ENCODE measurements at places on chromosomes 3 and 15.
A peak's percentile ranks its signal among the peaks of the same experiment; 100 is the strongest.

DNA sequence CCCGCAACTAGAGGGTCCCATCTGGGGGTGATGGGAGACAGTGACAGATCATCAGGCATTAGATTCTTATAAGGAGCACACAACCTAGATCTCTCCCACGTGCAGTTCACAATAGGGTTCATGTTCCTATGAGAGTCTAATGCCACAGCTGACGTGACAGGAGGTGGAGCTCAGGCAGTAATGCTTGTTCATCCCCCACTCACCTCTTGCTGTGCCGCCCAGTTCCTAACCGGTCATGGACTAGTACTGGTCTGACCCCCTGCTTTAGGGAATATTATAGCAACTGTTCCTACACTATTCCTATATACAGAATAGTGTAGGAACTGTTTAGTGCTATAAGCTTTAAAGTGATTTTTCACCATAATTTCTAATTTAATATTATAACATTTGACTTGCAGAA, 128.1 kb upstream of the AZI2 start:
- DNase-seq, result no peak

DNA sequence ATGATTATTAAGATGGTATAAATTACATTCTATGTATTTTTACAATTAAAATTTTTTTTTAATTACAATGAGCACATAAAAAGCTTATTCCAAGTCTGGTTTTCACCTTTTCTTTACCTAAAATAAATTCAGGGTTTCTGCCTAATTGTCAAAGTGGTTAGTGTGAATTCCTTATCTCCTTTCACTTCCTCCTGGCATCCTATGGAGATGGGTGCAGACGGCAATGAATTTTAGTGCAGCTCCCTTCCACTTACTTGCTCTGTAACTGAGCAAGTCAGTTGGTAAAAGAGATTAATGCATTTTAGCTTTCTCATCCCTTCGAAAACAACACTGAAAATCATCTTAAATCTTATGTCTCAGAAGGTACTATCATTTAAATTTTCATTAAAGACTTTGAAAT, 13.1 kb downstream of the HDGFL3 start:
- DNase-seq, result peak; percentile 21

DNA sequence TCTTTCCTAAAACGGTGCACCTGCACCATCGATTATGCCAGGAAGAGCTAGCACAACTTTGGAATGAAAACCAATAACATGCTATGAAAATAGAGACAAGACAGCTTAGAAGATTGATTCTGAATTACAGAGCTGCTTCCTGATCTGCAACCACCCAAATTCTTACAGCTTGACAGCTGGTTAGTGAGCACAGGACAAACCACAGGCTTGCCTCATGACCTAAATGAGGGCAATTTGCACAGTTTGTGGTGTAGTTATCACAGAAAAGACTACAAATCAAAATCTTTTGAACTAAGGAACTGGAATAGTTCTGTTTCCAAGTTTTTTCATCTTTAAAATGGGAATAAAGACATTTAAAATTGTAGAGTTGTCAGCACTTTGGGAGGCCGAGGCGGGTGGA, 533.5 kb downstream of the NAALADL2 start:
- no peak for DNase-seq

- DNase-seq, result peak; percentile 41
Measured at GRCh38 chr3:159266779-159267178, 464.9 kb downstream of the MFSD1 start.

- no peak for DNase-seq
Measured at GRCh38 chr3:111882194-111882593, 23.1 kb downstream of the PHLDB2 start.

- peak; percentile 16 for DNase-seq
Measured at GRCh38 chr3:69324362-69325025, 61.4 kb downstream of the FRMD4B start.

DNA sequence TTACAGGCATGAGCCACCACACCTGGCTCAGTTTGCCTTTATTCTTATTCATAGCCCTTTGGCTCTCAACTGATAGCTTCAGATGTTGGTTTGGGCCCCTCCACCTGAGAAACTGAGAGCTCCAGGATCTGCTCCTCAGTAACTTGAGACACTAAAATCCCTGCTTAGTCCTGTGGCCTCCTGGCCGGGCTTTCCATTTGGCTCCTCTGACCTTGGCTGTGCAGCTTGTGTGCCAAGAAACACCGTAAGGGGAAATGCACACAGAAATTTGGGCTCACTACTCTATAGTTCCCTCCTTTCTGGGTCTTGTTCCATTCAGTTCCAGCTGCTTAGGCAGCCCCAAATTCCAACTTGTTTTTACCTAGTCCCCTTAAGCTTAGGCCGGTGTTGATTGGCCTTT, 24.9 kb downstream of the NIPA2 start:
- DNase-seq, result no peak

DNA sequence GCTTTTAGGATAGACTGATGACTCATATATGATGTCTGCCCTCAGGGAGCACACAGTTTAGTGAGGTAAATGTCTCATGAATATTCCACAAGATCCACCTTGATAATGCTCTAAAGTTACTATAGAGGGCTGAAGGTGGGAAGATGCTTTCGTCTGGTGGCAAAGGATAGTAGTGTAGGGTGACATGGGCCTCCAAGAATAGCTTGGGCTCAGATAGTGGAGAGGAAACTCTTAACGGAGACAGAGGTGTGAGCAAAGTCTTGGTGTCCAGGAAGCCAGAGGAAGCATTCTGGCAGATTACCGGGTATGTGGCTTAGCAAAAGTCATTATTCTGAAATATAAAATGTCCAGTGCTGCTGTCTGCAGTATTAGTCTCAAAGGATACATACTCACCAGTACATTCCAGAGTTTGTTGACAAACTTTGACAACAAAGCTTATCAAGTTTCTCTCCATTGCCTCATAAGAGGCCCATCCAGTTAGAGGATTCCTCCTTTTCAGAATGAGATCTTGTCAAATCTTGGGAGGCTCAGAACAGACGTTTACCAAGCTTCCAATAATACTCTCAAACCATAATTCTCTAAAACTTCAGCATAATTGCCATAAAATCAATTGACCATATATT, 316.7 kb downstream of the LPP start:
- no peak for DNase-seq

GRCh38 chr15:83287541-83288027, 3.1 kb upstream of the BNC1 start:
- DNase-seq, result no peak

- DNase-seq, result peak; percentile 91
Measured at GRCh38 chr3:53890726-53891475, 758 bp downstream of the SELENOK start.

DNA sequence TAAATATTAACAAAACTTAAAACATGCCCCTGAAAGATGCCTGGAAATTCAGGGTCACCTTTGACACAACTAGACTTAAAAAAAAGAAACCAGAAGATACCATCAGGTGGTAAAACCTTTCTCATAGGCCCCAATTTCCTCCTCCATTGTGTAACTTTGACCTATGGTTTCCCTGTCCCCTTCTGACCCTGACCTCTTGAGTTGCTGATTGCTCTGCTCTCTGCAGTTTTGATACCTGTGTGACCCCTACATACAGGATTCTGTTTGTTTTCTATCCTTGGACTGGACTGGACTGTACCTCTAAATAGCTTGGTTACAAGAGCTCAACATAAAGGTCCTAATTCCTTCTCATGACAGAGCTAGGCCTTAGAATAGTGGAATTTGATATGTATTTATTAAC, 220.6 kb downstream of the ZIC4 start:
- DNase-seq, result no peak

DNA sequence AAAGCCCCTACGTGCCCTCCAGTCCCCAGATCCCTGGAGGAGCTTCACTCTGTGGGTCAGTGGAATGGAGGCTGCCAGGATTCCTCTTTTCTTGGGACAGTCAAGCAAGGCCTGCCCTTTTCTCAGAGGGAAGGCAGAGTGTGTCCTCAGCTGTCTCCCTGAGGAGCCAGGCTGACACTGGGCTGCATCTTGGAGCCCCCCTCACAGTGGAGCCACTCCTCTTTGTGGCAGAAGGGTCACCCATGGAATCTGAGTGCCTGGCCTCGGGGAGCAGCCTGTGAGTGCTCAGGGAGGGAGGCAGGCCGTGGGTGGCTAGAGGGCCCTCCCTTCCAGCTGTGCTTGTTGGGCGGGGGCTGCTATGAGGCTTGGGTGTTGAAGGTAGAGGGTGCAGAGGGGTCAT, 41.2 kb downstream of the BOC start:
- DNase-seq, result no peak

- no peak for DNase-seq
Measured at GRCh38 chr15:26841514-26841913, 25.3 kb upstream of the GABRA5 start.

GRCh38 chr3:31981206-31982181, at the start of the genes OSBPL10 and ZNF860:
Gene OSBPL10 (minus strand): TSS chr3:31981262. CDS start chr3:31981179, 83 bp downstream.
Gene ZNF860 (plus strand): TSS chr3:31981750. CDS start chr3:31989080, 7,330 bp downstream.
- DNase-seq, result no peak

DNA sequence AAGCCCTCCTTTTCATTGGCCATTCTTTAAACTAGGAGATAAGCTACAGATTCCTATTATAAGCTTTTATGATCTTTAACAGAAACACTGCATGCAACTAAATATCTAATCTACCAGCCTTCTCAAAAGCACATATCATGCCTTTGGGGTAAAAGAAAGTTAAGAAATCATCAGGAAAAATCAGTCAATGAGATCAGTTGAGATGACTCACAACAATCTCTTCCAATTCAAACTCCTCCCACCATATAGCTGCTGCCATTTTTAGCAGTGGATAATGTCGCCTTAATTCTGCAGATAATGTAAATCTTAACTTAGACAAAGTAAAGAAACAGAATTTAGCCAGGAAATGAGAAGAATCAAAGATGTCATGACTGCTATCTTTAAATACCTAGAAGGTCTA, 135.2 kb upstream of the BCL6 start:
- no peak for DNase-seq

- DNase-seq, result no peak
Measured at GRCh38 chr3:17755836-17756235, 13.4 kb upstream of the TBC1D5 start.

GRCh38 chr3:67357610-67358458, 296.6 kb downstream of the SUCLG2 start:
- peak; percentile 11 for DNase-seq

DNA sequence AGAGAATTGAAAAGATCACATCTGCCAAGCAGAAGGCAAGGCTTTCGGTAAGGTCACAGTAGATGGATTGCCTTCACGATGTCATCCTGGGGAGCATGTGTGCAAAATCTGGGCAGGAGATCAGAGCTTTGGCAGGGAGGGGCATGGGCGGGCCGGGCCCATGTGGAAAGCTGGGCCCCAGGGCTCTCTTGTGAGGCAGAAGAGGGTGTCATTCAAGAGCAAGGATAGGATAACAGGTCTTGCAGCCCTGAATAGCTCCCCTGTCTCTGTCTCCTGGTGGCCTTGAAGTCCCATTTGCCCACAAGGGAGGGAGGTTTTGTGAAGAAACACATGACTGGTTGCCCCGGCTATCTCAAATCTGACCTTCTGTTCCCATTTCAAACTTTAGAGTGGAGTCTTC, 172.0 kb downstream of the OPA1 start:
- DNase-seq, result peak; percentile 18

GRCh38 chr3:184334470-184335158, 2.8 kb upstream of the FAM131A start:
- DNase-seq, result peak; percentile 81

DNA sequence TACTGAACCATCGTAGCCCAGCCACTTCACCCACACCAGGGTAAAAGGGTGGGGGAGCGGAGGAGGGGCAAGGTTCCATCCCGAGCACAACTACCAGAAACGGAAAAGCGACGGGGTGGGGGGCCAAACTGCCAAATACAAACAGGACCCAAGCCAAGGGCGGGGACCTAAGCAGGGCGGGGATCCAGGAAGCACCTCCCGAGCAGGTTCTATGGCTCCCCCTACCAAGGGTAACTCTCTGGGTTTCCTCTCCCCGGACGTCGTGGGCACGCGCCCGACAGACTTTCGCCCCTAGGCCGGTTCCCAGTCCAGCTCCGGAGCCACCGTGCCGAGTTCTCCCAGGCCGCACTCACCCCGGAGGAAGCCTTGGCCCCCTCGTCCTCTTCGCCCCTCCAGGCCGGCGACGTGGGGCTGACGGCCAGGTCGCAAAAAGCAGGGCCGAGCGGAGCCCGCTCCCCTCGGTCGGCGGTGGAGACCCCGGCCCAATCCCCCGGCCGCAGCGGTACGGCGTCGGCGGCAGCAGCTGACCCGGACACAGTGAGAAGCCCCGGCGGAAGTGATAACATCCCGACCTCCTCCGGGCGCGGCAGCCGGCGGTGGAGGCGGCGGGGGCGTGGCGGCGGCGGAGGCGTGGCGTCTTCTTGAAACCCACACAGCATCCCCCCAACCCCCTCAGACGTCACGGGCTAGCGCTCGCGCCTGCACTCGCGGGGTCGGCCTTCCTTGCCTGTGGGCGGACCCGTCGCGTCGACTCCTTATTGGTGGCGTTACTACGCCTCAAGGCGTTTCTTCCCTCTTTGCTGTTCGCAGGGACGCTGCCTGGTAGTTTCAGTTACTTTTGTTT, at the start of gene BNIP2:
TSS of gene BNIP2 (minus strand) at position 539 of the 844 bp plus-strand sequence. CDS start 6,863 bp downstream, outside the sequence.
- DNase-seq, result peak; percentile 99

- DNase-seq, result no peak
Measured at GRCh38 chr15:39792025-39792843, 9.6 kb upstream of the FSIP1 start.

DNA sequence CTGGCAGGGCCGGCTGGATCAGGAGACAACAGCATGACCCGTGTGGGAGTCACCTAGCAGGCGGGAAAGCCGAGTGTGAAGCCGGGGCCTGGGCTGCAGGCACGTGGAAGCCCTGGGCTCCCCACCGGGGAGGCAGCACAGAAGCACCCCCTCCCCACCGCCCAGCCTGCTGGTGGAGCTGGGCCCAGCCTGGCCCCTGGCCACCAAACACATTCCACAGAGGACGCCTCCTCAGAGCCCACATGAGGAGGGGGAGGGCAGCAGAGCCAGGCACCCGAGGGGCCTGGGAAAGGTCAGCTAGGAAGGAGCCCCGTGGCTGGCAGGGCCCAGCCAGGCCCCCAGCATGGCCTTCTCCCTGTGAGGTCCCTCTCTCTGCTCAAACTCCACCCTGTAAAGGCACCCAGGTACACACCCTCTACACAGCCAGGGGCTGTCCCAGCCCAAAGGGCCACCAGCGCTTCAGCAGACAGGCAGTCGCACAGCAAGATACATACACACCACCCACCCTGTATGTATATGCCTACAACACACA, 4.5 kb downstream of the PLXNB1 start:
- DNase-seq, result no peak

DNA sequence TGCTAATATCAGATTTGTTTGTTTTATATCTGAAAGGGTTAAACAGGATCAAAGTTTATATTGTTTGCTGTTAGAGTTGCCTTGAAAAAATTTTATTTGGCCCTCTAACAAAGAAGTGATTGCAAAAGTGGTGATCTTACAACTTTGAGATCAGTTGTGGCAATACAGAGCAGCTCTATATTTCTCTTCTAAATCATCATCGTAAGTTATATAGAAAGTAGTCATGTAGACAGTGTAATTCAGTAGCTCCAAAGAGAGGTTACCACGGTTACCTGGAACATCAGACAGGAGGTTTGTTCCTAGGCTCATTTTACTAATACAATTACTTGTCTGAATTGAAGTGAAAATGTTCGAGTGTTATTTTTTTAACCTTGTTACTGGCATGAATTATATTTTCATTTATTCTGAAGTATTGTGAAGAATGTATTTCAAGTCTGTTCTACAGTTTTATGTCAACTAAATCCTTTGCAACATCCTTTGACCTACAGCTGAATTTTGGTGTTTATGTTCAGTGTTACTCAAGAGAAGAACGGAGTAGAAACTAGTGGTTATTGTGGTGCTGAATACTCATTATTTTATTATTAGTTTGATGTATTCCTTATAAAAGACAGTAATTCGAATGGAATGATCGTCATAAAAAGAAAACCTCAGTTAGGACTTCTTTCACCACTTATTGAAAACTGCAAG, 214.2 kb downstream of the NAALADL2 start:
- DNase-seq, result no peak

GRCh38 chr3:120280026-120280425, 5.0 kb downstream of the GPR156 start:
- no peak for DNase-seq

Data from erythroblast (primary cell).